NCI-H2081 treated with DMSO at 0.1 percent for 48 hours (cell line): ENCODE measurements at places on chromosomes 12 and 14.

GRCh38 chr12:15688202-15688736 lies 100.9 kb downstream of the EPS8 start:
- no peak for DNase-seq

GRCh38 chr12:58202933-58203718 lies 261.8 kb downstream of the ATP23 start:
- no peak for DNase-seq

DNA sequence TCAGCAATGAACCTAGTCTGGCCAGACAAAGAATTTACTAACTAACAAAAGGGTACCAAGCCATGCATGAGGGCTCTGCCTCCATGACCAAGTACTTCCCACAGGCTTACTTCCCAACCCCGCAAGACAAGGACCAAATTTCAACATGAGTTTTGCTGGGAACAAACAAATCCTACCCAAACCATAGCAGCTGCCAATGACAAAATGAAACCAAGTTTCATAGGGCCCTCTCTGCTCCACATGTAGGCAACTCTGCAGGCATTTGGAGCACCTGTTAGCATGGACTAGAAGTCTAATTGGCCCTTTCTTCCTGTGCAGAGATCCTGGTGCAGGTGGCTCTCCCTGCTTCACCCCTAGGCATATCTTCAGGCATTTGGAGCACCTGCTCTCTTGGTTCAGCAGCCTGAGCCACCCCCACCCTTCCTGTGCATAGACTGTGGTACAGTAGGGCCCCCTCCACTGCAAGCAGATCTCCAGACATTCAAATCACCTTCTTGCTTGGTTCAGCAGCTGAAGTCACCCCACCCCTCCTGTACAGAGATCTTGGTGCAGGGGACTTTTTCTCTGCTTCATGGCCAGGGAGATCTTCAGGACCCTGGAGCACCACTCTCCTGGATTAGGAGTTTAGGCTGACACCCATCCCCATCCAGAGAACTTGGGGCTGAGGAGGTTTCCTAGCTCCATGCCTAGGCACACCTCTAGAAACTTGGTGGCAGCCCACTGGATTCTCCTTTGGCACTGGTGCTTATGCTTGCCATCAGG lies 308.7 kb downstream of the RPAP3 start:
- DNase-seq, result no peak

GRCh38 chr12:29499235-29499634 lies 1.7 kb upstream of the OVCH1 start:
- no peak for DNase-seq

DNA sequence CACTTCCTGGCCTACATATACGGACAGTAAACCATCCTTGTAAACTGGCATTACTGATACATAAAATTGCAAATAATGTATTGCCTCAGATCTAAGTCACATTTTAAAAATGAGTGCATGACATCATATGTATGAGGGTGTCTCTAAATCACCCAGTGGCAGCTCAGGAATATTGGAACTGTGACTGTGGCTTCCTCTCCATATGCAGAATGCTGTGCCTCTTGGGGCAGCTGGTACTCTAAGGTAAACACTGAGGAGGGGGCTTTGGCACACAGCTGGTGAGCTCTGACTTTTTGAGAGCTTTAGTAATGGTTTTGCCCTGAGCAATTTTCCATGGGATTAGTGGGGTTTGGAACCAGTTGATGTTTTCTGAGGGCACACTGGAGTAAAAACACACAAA lies 263.7 kb downstream of the BMP4 start:
- no peak for DNase-seq

- DNase-seq, result no peak
These were observed 86.7 kb upstream of the FZD10 start for GRCh38 chr12:130075497-130076076.

GRCh38 chr12:82919388-82920054 lies 232.8 kb downstream of the TMTC2 start:
- DNase-seq, result no peak

DNA sequence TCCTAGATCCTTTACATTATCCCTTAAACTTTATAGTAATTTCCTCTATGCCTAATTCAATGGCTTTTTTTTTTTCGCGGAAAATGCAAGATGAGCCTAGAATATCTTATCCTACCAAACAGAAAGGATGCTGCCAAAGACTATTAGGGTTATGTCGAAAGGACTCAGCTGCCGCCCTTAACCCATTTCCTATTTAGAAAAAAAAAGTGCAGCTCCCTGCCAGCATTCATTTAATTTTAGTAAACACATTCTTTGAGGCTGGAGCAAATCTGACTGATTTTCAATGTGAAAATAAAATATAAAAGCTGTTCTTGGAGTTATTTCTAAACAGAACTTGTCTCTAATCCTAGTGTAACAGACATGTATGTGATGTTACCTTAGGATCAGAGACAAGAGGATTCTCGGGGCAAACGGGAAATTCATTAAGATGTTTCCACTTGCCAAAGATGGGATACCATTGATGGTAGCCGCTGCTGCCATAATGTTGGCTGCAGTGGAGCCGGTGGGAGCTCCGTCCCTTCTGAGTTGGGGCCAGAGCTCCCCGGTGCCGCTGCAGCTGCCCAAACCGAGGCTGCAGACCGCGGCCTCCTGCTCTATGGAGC lies 8.2 kb upstream of the A2M start:
- no peak for DNase-seq

GRCh38 chr14:52272375-52272774 lies 4.9 kb downstream of the PTGDR start:
- no peak for DNase-seq

GRCh38 chr12:112985642-112986290 lies 7.4 kb downstream of the OAS2 start:
- DNase-seq, result no peak

GRCh38 chr12:41277100-41277945 lies 89.2 kb downstream of the PDZRN4 start:
- DNase-seq, result no peak

- no peak for DNase-seq
These were observed 17.3 kb upstream of the KRT86 start for GRCh38 chr12:52257074-52257551.

DNA sequence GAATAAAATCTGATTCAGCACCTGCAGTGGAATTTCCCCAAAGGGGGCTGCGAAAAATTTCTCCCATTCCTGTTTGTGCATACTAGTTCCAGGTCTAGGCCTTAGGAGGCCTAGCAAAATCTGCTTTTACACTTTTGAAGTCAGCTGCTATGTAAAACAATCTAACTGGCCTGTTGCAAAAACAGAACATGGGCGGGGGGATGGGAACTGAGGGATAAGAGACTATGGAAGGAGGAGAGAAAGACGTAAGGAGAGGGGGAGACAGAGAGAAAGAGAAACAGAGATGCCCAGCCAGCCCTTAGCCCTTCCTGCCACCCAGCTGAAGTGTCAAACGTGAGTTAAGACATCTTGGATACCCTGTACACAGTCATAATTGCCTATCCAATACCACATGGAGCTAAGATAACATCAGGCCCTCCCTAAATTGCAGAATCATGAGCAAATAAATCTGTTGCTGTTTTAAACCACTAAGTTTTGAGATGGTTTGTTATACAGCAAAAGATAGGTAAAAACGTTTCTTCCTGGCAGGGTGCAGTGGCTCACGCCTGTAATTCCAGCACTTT lies 45.6 kb downstream of the SPTLC2 start:
- DNase-seq, result no peak
